ENCODE measurements at places on chromosomes 2 and 18.

GRCh38 chr2:88582030-88582429 lies 45.2 kb downstream of the EIF2AK3 start:
- no peak for DNase-seq

DNA sequence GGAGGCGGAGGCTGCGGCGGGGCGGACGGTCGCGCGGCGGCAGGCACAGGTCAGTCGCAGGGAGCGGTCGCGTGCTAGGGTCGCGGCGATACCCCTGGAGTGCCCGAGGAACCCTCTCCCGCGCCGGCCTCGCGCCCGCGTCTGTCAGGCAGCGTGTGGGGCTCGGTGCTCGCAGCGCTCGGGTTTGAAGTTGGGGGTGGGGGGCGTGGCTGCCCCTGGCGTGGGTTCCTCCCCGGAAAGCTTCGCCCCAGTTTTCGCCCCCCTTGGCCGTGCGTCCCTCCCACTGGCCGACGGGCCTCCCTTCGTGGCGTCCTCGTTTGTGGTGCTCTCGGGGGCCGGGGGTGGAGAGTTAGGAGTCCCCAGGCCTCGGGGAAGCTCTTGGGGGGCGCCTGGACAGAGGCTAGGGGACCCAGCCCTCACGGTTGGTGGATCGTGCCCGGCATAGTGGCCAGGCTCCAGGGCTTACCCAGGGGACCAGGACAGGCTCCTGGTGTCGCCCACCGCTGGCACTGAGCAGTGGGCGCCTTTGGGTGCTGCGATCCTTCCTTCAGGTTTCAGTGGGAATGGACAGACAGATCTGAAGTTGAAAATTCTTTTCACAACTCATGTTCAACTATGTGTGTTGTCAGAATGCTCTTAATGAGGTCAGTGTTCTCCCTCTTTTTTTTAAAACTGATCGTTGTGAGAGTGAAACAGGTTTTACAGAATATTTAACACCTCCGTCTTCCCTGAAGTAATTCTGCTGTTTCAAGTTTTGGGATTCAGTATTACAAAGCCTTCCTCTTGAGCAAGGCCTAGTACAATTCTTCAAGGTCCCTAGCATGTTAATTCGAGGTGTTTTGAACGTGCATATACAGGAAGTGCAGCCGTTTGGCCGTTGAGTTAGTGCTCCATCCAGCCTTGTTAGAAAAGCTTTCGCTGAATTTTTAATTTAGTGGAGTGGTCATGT lies 604 bp downstream of the RALBP1 start:
- peak; percentile 49 for DNase-seq

GRCh38 chr2:173290046-173290445 lies 64.6 kb upstream of the CDCA7 start:
- no peak for DNase-seq

DNA sequence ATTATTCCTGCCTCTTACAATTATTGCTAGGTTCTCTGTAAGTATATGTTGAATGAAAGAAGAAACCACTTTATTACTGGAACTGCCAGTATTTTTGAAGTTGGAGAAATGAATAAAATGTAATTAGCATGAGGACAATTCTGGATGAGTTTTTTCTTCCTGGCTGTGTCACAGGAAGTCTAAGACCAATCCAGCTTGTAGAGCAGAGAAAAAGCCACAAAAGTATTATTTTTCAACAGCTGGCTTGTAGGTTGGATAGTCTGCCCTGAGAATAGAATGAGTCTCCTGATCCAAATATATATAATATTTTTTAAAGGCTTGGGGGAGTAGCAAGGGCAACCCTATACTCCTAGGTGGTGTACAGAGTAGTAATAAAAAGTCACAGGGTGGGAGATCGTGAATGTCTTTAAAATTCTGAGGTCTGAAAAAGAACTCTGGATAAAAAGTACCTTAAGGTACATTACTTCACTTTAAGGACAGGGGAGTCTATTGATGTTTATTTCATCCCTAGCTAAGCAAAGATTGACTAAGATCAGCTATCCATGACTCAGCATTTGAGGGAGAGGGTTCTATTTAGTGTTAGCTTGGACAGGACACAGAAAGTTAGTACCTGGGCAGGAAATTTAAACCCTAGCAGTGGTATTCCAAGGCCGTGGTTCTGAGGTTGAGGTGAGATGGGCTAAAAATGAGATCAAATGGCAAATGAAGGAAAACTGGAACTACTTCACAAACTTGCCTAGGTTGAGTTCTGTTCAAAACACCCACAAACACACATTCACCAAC lies 31.7 kb downstream of the SLC40A1 start:
- no peak for DNase-seq

DNA sequence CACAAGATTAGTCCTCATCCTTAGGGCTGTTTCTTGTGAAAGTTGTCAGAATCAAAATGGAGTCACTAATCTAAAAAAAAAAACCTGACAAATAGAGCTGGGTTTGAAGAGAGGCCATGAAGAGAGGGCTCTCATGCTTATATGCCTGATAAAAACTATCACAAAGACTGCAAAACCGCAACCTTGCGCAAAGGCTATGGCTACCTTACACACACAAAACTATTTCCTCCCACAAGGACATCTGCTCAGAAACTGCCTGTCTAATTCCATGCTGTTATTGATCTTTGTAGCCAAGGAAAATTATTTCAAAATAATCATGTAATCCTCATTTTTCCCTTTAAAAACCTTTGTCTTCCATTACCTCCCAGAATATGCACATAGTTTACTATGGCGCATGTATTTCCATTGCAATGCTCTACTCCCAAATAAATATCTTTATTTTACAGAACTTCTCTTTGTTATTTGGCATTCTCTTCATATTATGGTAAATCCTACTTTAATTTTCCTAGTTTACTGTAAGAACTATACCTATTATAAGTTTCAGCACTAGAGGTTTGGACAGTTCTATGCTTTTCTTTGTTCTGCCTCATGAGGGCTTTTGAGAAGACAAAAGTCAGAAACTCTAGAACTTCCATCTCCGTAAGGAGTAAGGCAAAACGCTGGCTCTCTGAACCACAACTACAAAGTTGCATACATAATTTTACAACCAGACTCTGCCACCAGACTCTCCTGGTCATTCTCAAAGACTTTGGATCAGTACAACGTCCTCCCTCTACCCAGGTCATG lies 9.6 kb upstream of the DPYSL5 start:
- no peak for DNase-seq

DNA sequence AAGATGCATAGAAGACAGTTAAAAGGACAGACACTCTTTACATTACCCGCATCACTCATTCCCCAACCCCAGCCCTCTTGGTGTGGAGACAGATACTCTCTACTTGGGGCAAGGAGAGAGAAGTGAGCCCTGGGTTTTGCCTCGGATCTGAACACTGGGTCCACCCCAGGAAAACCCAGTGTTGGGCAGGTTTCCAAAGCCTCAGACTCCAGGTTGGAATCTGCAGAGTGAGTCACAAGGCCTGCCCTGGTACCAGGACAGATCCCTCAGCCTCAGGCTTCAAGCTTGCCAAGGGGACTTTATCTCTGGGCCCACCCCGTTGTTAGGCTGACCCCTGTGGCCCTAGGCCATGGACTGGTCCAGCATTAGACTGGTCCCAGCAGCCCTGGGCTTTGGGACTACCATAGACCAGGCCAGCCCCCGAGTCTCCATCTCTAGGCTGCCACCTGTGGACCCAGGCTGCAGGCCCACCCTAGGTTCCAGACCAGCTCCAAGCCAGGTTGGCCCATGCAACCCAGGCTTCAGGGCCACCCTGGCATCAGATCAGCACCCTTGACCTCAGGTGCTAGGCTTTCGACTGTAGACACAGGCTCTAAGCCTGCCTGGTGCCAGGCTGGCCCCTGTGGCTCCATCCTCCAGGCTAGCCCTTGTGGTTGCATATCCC lies 112.8 kb downstream of the GULP1 start:
- DNase-seq, result no peak

GRCh38 chr2:203025592-203025991 lies 10.9 kb downstream of the NBEAL1 start:
- DNase-seq, result no peak

DNA sequence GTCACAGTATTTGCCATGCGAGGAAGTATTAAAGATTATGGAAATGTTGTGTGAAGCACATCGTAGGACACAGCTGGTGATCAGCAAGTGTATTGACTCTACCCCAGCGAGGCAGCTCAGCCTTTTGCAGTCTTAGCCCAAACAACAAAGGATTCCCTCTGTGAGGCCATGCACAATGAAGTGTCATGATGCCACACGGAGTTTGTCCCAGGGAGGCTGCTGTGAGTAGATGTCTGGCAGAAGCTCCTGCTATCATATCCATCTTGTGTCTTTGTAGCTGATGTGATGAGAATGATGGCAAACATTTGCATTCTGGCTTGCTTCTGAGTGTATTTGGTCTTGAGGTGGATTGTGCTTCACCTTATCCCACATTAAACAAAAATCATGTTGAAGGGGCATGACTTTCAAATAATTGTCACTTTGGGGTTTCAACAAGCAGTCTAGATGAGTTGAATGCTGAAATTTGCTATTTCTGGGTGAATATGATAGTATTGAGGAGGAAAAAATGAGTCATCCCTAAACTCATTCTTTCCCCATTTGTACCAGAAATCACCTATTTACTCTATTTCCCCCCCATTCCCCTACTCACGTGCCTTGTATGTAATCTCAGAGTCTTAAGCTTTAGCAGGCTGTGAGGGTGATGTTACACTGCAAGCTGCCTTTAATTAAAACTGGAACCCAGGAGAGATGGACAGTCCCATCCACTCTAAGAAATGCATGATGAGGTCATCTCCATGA lies 273.5 kb downstream of the RNF144A start:
- no peak for DNase-seq

- no peak for DNase-seq
Measured at GRCh38 chr2:104929663-104930062, 75.7 kb downstream of the POU3F3 start.

- no peak for DNase-seq
Measured at GRCh38 chr18:274313-274712, 6.5 kb upstream of the THOC1 start.

DNA sequence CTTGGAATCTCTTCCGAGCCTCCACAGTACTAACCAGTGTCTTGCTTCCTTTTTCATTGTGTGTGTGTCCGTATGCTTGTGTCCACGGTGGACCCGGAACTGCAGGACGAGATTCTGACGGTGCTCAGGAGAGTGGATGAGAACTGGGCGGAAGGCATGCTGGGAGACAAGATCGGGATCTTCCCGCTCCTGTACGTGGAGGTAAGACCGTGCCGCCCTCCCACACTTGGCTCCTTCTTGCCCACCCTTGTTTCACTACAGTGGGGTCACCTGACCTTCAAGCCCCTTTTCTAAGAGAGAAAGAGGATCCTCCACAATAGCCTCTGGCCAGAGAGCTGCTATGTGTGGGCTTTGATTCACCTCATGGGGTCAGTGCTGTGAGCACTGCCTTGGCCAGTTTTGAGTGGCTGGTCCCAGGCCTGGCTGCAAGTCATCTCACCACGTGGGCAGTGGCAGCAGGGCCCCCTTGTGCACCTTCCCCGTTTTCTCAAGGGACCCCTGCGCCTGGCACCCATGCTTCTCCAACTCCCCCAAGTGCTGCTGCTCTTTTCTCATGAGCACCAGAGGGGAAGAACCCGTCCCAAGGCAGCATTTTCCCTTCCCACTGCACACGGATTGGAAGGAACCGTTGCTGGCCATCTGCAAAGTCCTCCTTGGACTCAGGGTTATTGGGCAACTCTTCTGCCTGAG lies 242.1 kb downstream of the SEPTIN10 start:
- peak; percentile 37 for DNase-seq

- DNase-seq, result no peak
Measured at GRCh38 chr2:7169593-7169992, 252.4 kb downstream of the RNF144A start.

- no peak for DNase-seq
Measured at GRCh38 chr2:60119778-60120177, 433.7 kb downstream of the BCL11A start.

DNA sequence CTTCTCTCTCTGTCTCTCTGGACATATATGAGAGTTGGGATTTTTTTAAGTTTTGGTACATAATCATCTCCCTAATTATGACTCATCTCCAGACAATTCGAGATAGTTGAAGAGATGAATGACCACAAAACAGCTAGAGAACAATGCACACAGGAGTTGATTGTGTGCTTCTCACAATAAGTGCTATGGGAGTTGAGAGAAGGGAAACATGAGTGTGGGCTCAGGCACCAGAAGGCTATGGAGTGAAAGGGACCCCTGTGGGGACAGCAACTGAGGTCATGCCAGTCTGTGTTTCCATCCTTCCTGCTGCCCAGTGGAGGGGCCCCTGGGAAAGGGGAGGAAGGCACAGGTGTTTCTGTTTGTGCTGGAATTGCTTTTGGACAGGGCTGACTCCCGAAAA lies 6.5 kb upstream of the YWHAQ start:
- DNase-seq, result no peak

DNA sequence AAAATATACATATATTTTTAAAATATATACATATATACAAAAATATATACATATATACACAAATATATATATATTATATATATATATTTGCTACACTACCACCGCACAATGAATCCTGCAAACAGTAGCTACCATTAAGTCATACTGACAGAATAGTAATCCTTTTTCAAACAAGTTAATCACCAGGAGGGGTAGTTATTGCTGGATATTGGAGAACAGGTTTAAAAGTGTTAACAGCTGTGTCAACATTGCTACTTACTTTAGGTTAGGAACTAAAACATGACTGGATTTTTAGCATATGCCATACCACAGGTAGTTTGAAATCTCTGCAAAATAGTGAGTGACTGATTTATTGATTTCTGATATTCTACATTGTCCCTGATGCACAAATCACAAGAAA lies 529.1 kb upstream of the CDH7 start:
- no peak for DNase-seq

DNA sequence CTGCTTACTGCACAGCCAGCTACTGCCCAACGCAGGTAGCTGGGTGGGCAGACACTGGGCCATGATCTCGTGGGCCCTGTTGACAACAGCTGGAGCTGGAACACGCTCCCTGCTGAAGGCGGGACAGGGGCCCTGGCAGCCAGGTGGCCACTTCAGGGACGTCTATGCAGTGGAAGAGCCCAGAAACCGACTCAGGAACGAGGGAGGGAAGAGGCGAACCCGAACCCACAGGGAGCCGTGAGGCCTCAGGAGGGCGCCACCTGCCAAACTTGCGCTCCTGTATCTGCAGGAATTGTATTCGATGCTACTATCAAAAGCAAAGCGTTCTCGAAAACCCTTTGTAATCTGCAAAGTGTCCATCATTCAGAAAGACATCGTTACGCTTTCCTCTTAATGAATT lies 198.4 kb downstream of the EIPR1 start:
- no peak for DNase-seq

DNA sequence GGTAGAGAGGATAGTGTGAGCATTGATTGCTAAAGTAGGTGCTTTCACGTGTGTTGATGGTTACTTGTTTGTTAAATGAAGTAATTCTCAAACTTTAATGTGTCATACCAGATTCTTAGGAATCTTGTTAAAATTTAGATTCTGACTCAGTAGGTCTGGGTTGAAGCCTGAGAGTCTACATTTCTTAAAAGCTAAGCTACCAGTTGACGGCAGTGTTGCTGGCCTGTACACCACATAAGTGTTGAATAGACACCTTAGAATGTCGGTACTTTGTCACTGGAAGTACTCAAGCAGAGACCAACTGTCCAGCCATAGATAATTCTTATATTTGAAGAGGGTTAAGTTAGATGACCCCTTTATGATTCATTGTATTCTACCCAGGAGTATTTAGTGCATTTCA lies 79.8 kb downstream of the ACVR2A start:
- no peak for DNase-seq
